Hepatocyte (in vitro differentiated cells): ENCODE measurements at places on chromosomes 5 and 9. TPM values are rescaled to one million over a fixed set of nuclear protein-coding genes. Genes with fewer than 3 reads are reported as not detected.

PRXL2C gene
- total RNA-seq, result 11.0 and 11.4 TPM in 2 replicates

RABL6 gene
- 67.2 and 72.3 TPM in 2 replicates for total RNA-seq

S1PR3 gene
- total RNA-seq, result 46.1 and 48.6 TPM in 2 replicates

DNA sequence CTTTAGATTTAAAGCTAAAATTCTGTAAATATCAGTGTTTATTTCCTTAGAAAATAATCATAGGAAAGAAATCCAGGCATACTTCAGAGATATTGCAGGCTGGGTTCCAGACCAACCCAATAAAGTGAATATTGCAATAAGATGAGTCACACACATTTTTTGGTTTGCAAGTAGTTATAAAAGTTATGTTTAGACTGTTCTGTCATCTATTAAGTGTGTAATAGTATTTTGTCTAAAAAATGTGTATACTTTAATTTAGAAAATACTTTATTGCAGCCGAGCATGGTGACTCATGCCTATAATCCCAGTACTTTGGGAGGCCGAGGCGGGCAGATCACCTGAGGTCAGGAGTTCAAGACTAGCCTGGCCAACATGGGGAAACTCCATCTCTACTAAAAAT is 6.9 kb upstream of the RIC1 start:
- DNase-seq, result peak; percentile 12

ANXA6 gene
- total RNA-seq, result 148 and 152 TPM in 2 replicates

GRCh38 chr9:80516679-80517078 is 944.9 kb downstream of the TLE4 start:
- DNase-seq, result no peak

- no peak for DNase-seq
Measured at GRCh38 chr9:8468045-8468637, 668.6 kb upstream of the DMAC1 start.
